ENCODE measurements at places on chromosomes 5 and 9.

DNA sequence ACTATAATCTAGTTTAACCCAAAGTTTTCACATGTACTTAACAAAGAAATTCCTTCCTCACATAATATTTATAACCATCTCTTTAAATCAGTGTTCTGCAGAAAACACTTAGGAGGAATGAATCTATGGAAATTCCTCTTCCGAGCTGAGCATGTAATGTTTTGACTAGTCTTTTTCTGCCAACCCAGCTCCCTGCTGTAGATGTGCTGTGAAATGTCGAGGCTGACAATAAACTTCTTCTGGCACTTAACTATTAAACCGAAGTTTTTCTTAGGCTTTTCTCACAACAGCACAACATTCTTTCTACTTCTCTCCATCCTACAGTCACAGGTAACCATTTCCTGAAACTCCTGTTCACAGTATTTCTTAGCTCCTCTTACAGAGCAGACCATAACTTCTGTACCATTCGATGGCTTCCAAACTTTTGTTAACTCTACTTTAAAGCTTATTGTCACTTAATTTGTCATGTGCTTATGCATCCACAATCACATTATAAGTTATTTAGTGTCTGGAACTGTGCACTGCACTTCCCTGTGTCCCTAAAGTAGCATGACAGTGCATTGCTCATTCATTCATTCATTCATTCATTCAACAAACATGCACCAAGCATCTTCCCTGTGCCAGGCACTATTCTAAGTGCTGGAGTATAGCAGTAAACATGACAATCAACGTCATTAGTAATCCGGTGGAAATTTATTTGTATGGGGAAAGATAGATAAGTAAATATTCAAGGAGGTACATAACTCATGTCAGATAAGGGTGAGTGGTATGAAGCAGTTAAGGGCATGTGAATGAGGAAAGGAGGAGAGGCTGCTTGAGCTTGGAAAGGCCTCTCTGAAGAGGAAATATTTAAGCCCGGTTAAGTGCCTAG lies 54.6 kb downstream of the TSSK1B start:
- no peak for DNase-seq

DNA sequence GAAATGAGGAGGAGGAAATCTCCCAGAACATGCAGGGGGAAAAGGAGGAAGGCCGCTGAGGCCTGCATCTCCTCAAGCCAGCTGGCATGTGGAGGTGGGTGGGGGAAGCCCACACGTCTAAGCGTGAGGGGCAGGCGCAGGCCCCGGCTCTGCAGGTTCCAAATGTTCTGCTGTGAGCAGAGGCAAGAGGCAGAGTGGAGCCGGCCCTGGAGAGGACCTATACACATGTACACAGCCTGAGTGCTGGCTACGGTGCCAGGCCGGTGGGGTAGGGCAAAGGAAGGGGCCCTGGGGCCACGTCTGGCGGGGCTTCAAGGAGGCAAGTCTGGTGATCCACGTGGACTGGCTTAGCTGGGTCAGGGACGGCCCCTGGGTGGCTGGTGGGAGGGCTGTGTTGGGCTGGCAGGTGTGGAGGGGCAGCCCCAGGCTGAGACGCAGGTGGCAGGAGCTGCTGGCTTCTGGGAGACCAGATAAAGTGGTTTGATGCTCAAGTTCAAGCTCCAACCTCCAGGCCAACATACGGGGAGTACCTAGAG lies 26.4 kb downstream of the LPCAT1 start:
- no peak for DNase-seq

- DNase-seq = no peak
These were observed 30.6 kb upstream of the LMNB1 start for GRCh38 chr5:126746290-126746689.

DNA sequence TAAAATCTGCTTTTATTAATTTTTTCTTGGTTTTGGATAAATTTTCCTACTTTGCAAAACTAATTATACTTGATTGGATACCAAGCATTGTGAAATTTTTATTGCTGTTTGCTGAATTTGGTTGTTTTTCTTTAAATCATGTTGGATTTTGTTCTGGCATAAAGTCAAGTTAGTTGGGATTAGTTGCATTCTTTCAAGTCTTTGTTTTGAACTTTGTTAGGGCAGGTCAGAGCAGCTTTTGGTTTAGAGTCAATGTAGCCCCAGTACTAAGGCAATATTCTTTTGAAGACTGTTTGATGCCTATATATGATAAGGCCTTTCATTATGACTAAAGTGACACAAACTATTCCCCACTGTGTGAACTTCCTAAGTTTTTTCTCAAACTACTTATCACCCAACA lies 531.1 kb downstream of the RASEF start:
- no peak for DNase-seq

- DNase-seq = no peak
These were observed 15.0 kb downstream of the TENT4A start for GRCh38 chr5:6728011-6728794.

DNA sequence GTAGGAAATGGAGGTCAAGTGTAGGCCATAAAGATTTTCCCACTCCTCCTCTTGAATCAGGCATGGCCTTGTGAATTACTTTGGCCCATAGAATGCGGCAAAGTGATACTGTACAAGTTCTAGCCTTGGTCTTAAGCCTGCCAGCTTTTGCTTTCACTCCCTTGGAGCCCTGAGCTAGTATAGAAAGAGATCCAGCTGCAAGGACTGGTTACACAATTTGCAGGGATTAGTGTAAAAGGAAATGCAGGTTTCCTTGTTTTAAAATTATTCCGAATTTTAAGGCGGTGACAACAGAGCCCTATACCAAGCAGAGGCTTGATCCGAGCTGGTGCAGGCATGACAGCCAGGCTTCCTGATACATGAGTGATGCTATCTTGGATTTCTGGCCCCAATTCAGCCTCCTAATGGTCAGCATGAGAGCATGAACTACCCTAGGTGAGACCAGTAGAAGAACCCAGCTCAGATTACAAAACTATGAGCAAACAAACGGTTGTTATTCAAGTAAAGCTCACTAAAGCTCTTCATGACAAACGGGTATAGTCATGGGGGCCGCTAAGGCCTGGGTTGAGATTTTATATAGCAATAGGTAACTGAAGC lies 257.9 kb downstream of the DOCK8 start:
- DNase-seq = no peak

GRCh38 chr5:145776886-145777285 lies 58.3 kb downstream of the PRELID2 start:
- DNase-seq = no peak

All from nephron progenitor cell (in vitro differentiated cells).